ENCODE measurements at places on chromosomes 1 and 21.

GRCh38 chr1:233368106-233368788, 40.7 kb downstream of the MAP3K21 start:
- no peak for DNase-seq

DNA sequence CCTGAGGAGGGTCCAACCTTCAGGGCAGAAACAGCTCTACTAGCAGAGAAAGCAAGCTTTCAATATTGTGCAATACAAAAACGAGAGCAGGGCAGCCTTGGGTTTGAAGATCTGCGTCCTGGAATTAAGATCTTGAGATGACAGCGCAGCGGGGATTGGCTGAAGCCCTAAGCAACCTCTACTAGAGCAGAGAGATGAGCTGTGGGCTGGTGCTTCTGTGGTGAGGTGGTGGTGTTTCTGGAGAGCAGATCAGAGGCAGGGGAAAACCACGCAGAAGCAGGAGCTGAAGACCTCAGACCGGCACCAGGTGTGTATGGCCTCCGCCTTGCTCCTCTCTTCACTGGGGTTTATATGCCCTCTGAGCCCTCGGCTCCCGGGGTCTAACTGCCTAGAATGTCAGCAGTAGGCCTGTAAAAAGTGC, 12.5 kb downstream of the TRAF3IP3 start:
- peak; percentile 64 for DNase-seq

- no peak for DNase-seq
Observed at GRCh38 chr1:94646786-94647555, 105.4 kb upstream of the F3 start.

- no peak for DNase-seq
Observed at GRCh38 chr1:77375990-77376389, 94.2 kb downstream of the AK5 start.

GRCh38 chr1:56137521-56138505, 441.6 kb downstream of the PLPP3 start:
- no peak for DNase-seq

Measured in activated T-cell treated with anti-CD3 and anti-CD28 coated beads for 1 hour (primary cell).